NCI-H1105 treated with DMSO at 0.1 percent for 48 hours (cell line): ENCODE measurements at places on chromosomes 5 and 9.

DNA sequence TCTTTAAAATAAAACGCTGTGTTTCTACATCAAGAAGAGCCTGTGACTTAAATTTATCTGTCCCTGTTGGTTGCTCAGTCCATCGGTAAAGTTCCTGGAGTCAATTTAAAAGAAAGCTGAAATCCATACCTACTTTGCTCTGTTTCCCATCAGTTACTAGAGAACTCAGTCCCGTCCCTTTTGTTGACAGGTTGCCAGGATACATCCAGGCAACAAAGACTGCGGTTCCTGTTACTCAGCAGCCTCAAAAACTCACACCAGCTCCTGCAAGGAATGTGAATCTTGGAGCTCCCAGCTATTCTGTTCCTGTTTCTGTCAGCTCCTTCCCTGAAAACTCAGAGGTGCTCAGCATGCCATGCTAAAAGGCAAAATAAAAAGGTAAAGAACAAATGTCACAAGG is at the start of gene ZNF474:
ZNF474 (plus strand) TSS at position 241 of the 400 bp plus-strand sequence. CDS start 22,445 bp downstream, outside the sequence.
- no peak for DNase-seq

DNA sequence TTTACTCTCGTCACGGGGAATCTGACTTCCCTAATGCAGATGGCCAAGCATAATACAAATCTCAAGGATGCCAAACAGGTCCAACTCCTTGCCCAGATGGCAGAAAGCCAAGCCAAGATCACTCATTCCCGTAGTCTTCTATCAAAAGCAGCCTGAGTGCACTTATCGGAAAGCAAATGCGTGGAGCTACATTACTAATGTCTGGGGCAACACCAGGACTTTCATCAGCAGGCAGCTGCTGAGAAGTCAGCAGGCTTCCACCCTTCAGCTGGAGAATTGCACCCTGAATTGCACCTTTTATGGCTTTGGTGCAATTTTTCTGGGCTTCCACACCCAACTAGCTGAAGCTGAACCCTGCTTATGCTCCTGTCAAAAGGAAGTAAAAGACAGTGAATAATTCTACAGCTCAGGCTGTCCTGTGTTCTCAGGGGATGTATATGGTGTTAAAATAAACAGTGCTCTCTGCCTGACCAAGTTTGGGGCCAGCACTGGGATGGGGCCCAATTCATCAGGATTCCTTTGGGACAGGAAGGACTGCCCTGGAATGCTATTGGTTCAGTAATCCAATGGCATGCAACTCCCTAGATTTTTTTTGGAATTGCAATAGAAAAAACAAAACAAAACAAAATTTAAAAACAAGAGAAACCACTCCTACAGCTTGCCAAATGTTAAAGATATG is 92.6 kb downstream of the DPYSL3 start:
- peak; percentile 57 for DNase-seq

DNA sequence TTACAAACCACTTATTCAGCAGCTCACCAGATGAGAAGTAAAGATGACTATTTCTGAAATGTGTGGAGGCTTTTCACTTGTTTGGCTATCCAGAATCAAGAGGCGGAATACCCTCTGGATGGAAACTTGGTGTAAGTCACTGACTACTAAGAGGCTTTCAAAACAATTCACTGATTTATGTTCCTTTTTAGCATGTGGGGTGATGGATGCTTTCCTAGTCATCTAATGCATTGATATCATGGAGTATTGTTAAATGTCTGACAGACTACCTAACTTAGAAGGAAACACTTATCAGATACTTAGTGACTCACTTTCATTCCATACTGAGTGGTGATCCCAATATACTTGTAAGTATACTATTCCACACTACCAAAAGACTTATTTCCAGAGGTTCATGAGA is 141.4 kb downstream of the PLK2 start:
- no peak for DNase-seq

DNA sequence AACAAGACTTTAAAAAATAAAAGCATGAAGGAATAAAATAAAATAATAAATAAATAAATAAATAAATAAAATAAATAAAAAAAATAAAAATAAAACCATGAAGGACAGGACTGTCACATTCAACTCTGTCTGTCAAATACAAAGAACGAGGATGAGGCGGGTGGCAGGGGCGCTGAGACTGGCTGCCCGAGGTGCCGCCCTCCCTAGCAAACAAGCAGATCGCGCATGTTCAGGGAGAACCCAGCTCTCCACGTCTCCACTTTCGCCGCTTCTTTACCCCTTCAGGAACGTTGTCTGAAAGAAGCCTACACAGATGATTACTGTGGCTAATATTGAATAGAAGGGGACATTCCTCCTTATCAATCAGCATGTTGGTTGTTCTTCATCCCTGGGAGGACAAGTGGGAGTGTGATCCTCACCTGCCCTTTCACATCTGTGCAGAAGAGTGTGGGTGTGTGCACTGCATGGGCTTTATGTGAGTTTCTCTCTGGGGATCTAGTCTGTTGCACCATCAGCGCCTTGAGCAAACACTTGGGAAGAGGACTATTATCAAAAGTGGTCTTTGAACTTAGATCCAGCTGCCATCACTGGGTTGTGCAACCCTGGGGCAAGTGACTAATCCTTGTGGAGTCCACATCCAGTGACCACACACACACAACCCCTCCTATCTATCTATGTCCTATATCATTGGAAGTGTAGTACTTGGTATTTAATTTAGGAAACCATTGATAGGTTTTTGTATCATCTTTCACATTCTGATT is 399.2 kb downstream of the IRX2 start:
- DNase-seq: no peak

GRCh38 chr5:175659546-175660253 is 1.8 kb downstream of the HRH2 start:
- no peak for DNase-seq

GRCh38 chr5:173316339-173317020 is 11.7 kb downstream of the STC2 start:
- no peak for DNase-seq

GRCh38 chr5:81027481-81028058 is 67.4 kb downstream of the RASGRF2 start:
- DNase-seq: no peak

DNA sequence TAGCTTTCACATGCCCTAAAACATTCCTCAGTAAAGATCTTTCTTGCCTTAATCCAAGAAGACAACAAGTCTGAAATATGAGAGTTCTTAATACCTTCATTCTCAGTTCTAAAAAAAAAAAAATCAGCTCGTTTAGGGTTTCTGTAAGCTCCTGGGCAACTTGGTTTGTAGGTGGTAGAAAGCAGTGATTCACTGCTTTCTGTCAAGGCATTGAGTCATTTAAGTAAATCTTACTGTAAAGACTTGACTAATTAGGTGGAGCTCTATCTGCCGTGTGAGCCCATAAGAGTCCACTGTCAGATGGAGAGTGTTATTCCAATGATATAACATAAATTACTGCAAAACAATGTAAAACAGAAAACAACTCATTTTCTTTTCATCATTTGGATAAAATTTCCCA is 56.1 kb upstream of the MAST4 start:
- no peak for DNase-seq

- peak; percentile 34 for DNase-seq
Observed at GRCh38 chr9:114291064-114291474, 31.8 kb upstream of the ORM1 start.

GRCh38 chr9:22216730-22217172 is 207.6 kb upstream of the CDKN2B start:
- no peak for DNase-seq

- DNase-seq: no peak
Observed at GRCh38 chr9:87405677-87406542, 91.8 kb upstream of the DAPK1 start.

DNA sequence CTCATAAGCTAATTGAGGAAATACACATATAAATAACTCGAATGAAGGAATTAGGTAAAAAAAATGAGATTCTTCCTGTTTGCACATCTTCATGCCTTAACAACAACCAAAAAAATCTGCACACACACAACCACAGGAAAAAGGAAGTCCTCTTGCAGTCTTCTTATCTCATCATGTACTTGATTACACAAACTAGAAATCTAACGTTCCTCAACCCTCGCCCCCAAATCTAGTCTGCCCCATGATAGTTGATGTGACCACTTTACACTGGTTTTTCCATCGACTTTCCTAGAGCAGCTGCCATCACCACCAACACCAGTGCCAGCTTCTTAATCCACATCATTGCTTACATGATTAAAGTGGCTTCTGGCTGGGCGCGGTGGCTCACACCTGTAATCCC is 31.2 kb upstream of the RNU6ATAC start:
- DNase-seq: no peak

DNA sequence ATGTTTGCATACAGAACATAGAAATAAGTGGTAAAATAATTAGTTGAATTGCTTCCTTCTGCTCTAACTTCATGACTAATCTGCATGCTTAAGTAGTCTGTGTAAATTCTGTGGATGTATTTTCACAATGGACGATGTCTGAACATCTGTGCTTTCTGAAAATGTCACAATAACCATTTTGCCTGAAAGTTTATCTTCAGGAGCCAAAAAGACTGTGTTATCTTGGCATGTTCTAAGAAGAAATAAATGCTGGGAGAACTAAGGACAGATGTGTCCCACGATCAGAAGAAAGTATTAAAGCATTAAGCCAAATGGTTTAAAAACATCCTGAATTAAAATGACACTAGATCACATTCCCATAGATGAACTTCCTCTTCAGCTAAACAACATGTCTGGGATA is 397.6 kb downstream of the SPOCK1 start:
- DNase-seq: no peak

DNA sequence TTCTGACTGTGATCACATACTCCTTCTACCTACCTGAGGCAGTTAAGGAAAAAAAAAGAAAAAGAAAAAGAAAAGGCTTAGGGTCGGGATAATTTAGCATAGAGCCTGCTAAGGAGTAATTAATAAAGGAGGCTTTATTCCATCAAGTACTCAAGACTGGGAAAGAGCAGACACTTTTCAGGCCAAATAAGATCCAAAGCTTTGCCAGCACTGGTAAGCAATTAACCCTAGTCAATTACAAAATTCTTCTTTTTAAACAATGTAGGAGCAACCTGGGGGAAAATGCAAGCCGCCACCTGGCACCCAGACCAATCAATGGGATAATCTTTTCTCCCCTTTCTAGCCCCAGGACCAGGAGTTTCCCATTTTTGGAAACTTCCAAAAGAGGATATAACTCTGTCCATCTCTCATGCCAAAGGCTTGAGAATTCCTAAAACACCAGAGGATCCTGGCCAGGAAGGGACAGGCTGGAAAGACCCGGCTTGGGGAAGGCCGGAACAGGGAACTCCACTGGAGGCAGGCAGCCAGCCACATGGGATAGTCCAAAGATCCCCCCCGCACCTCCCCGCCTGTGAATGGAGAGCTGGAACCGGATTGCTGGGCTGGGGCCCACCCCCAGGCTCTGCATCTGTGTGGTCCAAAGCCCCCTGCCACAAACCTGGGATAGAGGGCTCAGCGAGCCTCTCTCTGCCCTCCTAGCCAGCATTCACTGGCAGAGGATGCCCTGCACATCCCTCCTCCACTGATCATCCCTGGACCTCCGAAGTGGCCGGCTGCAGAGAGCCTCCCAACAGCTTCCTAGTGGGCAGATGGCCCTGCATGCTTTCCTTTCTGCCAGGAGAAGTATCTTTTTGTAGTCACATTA is 117.8 kb downstream of the ZNF354C start:
- no peak for DNase-seq

GRCh38 chr5:167290478-167290877 is 1001.0 kb upstream of the WWC1 start:
- no peak for DNase-seq

- DNase-seq: no peak
Observed at GRCh38 chr9:15155323-15155722, 151.7 kb downstream of the TTC39B start.

DNA sequence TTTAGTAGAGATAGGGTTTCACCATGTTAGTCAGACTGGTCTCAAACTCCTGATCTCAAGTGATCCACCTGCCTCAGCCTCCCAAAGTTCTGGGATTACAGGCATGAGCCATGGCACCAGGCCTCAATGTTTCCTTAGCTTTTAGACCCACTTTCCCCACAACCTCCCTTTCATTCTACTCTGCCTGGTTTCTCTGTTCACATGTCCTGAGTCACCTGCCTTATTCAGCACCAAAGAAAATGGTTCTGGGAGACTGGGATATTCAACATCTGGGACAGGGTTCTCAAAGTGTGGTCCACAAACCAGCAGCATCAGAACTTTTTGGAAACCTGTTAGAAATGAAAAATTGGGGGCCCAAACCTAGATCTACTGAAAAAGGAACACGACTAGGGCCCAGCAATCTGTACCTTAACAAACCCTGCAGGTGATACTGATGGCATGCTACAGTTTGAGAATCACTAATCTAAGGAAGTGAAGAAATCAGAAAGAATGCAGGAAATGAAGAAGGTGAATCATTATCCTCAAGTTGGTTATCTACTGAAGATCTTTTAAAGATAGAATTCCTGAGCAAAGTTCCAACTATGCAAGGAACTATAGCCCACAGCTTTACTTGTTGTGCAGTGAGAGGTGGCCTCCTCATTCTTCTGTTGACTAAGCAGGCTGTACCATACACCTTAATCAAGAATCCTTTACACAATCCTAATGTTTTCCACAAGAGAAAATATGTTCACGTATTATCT is 51.8 kb upstream of the CTNNAL1 start:
- no peak for DNase-seq

DNA sequence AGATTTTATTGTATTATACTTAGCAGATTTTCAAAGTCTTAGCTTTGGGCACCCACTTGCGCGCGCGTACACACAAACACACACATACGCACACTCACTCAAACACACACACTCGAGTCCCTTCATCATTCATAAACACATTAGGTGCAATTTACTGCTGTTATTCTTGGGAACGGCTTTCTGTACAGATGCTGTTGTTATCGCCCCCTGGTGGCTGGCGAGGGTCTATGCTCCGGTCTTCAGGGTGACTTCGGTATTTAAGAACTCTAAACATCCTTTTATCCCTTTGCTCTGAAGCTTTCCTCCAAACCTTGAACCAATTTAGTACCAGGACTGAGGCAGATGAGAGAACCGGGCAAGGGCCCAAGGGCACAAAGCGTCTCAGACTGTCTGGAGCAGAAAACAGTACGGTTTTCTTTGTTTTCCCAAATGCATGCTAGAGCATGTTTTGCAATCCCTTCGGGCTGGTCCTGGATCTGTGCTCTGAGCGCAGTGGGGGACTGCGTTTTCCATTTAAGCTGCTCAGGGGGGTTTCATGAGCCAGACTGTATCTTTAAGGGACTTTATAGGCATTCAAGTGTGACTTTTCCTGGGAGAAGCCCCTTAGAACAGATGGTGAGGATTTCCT is 1.7 kb upstream of the SLIT3 start:
- DNase-seq: peak; percentile 46

DNA sequence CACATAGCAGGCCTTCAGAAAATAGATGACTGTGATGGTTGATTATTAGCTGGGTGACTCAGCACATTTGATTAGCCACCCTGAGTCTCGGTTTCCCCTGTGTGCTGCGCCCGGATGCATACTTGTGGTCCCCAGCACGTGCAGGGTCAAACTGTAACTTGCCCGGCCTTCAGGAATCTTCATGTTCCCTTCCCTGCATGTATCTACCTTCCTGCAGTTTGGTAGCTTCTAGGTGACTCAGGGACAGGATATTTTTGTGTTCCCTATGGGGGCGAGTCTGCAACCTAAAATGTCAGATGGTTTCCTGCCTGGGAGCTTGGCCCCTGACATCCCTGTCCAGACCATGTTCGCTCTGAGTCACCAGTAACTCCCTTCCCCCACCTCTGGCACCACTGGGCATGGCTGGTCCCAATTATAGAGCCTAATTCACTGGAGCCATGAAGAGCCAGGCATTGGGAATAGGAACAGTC is 13.2 kb downstream of the PTGS1 start:
- no peak for DNase-seq

GRCh38 chr5:17259630-17260257 is 42.3 kb downstream of the BASP1 start:
- DNase-seq: no peak
